Activated T-cell treated with anti-CD3 and anti-CD28 coated beads for 24 hours (primary cell): ENCODE measurements at places on chromosomes 12 and 14.
A peak's percentile ranks its signal among the peaks of the same experiment; 100 is the strongest.

- no peak for DNase-seq
Measured at GRCh38 chr14:59438195-59438647, 27.0 kb downstream of the GPR135 start.

DNA sequence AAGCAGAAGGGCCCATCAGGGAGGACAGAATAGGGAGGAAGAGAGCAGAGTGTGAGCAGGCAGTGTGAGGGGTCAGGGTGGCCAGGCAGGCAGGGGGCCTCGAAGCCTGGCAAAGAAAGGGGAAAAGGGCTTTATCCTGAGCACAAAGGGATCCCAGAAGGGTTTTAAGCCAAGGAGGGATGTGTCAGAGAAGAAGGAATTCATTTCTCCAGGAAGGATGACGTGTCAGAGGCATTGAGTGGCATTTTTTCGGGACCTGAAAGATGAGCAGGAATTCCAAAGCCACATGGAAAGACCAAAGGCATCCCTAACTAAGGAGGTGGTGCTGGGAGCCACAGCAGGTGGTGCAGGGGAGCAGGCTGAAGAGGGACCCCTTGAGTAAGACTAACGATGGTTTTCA lies 132.1 kb downstream of the DICER1 start:
- DNase-seq = no peak

DNA sequence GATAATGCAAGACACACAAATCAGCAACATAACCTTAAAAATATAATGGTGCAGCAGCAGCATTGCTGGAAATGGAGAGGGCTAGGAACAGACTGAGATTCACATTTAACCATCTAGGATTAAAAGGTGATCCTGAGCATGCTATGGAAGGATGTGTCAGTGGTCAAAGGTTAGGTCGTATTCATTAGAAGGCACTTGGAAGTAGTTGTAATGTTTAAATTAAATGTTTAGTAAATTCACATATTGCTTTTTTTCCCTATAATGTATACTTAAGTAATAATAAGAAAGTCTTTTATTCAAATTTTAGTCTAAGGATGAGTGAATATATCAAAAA lies 368.6 kb upstream of the PDE3A start:
- DNase-seq = no peak

DNA sequence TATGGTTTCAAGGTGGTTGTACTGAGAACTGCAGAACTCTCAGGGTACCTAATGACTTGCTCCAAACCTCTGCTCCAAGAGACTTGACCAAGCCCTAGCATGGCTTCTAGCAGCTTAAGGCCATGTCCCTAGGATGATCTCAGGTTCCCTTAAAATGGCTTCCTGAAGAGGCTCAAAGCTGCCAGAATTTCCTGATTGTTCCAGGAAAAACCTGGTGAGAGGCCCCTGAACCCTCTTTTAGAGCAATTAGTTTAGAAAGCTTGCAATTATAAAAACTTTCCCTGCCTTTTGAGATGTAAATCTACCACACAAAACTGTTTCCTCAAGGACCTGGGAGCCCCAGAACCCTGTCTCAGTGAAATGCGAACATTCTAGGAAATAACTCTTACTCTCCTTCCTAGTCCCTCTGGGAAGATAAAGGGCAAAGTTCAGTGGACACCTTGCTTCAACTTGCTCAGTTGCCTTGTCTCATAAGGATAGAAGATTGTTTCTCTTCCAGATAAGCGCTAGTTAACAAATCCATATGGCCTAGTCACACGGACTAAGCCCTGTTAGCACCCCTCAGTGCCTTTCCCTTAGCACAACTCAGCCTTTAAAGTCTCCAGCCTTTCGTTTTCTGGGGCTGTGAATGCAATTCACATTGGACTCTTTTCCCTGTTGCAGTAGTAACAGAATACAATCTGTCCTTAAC lies 2.5 kb downstream of the CMAS start:
- no peak for DNase-seq

GRCh38 chr14:103527408-103528145 lies 1.4 kb upstream of the TRMT61A start:
- peak; percentile 16 for DNase-seq

DNA sequence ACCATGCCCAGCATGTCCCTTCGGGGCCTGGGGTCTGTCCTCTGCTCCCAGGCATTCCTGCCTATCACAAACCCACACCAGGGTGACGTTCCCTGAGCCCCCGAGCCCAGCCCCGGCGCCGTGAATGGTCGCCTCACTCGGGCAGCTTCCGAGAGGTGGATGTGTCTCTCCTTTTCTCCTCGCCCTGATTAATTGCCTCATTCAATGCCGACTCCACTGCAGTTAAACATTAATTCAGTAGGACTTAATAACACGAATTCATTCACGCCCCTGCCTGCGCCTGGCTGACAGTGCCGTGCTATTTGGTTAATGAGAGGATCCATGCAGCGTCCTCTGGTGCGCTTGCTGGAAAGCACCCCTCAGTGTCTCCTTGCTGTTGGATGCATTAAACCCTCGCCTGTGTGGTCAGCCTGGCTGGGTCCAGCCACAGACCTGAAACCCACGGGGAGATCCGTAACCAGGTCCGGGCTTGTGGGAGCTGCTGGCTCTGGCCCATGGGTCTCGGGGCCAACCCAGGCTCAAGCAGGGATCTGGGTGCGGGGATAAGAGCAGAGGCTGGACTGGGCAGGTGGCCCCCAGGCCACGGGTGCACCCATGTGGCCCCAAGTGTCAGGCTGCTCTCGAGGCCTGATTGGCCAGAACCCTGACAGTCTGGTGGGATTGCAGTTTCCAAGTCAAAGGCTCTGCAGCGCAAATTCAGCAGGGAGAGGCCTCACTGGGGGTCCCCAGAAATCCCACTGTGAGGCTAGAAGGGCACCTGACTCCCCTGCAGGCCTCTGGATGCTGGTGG lies 55.4 kb downstream of the FBRSL1 start:
- DNase-seq = no peak

GRCh38 chr12:132433641-132434395 lies 56.1 kb upstream of the FBRSL1 start:
- no peak for DNase-seq

GRCh38 chr14:66001356-66001755 lies 484.8 kb upstream of the CCDC196 start:
- DNase-seq = no peak

DNA sequence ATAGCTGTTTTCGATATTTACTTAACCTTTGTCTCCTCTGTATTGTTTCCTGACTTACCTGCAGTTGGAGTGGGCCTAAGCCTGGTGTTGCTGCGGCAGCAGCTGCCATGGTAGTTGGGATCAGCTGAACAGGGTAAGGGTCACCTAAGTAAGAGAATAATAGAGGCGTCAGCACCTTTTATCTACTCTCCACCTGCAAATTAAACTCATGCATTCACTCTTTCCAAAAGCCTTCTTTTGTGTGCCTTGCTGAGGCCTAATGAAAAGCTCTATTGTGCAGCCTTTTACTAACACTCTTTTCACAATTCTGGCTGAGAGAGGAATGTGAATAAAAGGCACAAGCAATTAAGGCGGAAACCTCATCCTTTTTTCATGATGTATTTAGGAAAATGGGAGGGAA lies 308.7 kb downstream of the SOX5 start:
- no peak for DNase-seq

- DNase-seq = no peak
Measured at GRCh38 chr12:132460571-132460970, 29.4 kb upstream of the FBRSL1 start.

- no peak for DNase-seq
Measured at GRCh38 chr14:90345239-90345557, 13.5 kb upstream of the NRDE2 start.

GRCh38 chr12:10943167-10943566 lies 4.1 kb upstream of the TAS2R14 start:
- DNase-seq = no peak

DNA sequence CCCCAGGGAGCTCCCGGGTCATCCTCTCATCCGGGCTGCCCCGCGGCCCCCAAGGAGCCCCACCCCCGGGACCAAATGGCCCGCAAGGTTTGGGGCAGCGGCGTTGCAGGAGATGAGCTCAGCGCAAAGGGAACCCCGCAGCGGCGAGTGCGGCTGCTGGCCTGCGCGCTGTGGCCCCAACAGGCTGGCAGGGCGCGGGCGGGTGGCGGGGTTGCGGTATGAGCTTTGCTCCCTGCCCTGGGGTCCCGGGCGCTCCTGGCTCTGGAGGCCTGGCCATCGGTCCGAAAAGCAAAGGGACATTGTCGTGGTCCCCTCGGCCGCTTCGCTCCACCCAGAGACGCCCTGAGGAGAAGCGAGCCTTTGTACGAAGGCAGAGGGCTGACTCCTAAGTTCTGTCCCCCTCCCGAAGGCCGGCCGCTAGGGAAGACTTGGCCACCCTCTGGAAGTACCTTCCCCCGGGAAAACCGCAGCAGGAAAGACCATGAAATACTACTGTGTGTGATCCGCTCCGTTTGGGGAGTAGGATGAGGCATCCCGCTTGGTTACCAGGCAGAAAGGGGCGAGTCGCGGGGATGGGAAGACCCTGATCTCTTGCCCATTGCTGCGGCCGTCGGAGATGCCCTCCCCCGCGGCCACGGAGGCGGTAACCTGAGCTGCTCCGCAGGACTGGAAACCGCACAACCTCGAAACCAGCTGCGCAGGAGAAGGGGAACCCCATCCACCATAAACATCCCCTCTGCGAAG lies 620 bp upstream of the NID2 start:
- no peak for DNase-seq

GRCh38 chr12:76920172-76921099 lies 41.6 kb upstream of the CSRP2 start:
- DNase-seq = no peak

DNA sequence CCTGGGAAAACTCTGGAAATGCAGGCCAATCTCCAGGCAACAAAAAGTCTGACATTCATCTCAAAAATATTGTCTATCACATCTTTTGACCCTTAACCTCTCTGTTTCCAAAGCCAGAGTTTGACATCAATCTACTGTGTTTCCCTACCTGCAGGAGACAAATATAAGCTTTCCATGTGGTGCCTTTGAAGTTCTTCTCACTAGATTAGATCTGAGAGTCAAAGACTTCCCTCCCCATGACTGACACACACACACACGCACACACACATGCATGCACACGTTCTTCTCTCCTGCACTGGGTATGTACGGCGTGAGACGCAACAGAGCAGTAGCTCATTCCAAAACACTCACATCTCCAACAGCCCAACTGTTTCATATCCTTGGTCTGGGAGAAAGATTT lies 8.1 kb upstream of the ITPR2 start:
- DNase-seq = no peak

- no peak for DNase-seq
Measured at GRCh38 chr12:52193991-52194390, 2.2 kb upstream of the KRT80 start.

DNA sequence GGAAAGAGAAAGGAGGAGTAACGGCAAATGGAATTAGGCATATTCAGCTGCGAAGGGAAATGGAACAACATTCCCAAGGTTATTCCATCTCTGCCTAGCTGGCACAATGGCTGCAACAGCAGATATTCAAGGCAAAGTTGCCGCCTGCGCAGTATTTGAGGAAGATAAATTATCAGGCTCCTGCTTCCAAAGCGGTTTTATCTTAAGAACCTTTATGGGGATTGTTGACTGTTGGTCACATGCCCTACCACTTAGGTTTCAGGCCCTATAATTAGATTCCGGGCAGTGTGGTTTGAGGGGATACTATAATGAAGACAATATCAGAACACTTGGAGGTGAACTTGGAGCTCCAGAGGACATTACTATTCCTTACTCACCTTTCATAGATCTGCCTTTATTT lies 99.7 kb downstream of the FGD4 start:
- DNase-seq = no peak

GRCh38 chr14:100902295-100903133 lies 1.0 kb downstream of the RTL1 start:
- no peak for DNase-seq

GRCh38 chr12:90280033-90280432 lies 571.4 kb upstream of the ATP2B1 start:
- DNase-seq = no peak

- DNase-seq = no peak
Measured at GRCh38 chr12:232731-233614, 19.0 kb upstream of the SLC6A12 start.

DNA sequence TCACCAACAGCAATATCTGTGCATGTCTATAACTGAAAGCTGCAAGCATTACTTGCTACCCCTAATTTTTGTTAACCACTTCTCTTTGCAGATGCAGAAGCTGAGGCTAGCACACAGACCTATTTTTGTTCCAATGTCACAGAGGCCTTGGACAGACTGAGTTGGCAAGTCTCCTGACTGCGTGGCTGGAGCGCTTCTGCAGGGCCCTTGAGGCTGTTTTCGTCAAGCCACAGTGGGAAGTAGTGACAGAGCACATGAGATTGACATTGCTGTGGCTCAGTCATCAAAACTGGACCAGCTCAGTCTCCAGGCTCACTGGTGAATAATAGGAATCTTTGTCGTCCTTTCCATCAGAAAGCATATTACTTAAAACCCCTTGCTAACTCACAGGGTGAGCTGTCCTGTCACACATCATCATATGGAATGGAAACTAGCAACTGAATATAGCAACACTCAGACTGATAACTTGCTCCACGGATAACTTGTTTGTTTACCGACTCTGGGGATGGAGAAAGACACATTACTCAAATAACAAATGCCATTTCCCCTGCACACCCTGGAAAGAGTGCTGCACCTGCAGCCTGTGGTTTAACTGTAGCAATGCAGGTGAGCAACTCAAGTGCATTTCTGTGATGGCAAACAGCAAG lies 43.6 kb upstream of the DDX11 start:
- DNase-seq = no peak

GRCh38 chr14:103033681-103034096 lies 23.7 kb downstream of the CDC42BPB start:
- DNase-seq = no peak

DNA sequence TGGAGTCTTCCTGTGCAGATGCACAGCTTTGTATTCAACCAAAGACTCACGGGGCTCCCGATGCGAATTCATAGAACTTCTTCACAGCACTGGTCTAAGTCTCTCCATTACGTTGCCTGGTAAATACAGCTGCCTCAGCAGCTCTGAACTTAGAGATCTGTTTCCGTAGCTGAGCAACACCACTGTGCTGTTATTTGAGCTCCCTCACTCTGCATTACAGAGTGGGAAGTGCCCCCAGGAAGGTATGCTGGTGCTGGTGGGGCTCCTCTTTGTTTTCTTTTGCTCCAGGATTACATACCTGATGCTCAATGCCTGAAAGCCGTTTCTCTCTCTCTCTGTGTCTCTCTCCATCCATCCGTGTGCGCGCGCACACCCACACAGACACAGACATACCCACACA lies 227.5 kb upstream of the RMST start:
- DNase-seq = no peak

GRCh38 chr14:21307637-21308036 lies 27.8 kb downstream of the RPGRIP1 start:
- DNase-seq = no peak

DNA sequence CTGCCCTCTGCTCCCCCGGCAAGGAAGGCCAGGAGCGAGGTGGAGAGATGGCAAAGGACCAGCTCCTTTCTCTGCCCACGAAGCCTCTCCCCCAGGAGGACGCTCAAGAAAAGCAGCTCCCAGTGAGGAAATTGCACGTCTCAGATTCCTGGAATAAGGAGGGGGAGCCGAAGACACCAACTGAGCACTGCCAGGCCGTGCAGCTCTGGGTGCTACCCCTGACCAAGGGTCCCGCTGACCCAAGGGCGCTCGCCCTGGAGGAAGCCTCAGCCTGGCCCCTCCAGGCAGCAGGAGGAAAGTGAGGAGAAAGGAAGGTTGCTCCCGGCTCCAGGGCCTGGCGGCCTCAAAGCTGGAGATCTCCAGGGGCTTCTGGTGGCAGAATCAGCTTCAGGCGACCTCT lies 174.1 kb upstream of the SFSWAP start:
- DNase-seq = no peak
